ENCODE measurements at places on chromosomes 12 and 14. TPM values are rescaled to one million over a fixed set of nuclear protein-coding genes. Genes with fewer than 3 reads are reported as not detected.
A peak's percentile ranks its signal among the peaks of the same experiment; 100 is the strongest.

Gene PTPRR
- not detected for total RNA-seq

- peaks cover 19% of the 10 kb centered on the region for H3K4me1 ChIP-seq
- peak; percentile 84 for DNase-seq
- peak within 1 kb of the TSS; percentile 91 for H3K4me3 ChIP-seq
- H3K27ac ChIP-seq = peak within 1 kb of the TSS; percentile 92
- H3K36me3 ChIP-seq = peaks cover 15% of the 10 kb centered on the region
Measured at GRCh38 chr12:124993626-124994436, at the start of gene BRI3BP. BRI3BP (plus strand) TSS chr12:124993645; CDS start chr12:124993791, 146 bp downstream.

GRCh38 chr12:43238281-43238680 is 313.7 kb downstream of the ADAMTS20 start:
- H3K27ac ChIP-seq = no peak overlapping the region
- no peaks in the 10 kb centered on the region for H3K4me1 ChIP-seq
- DNase-seq = no peak
- no peak overlapping the region for H3K4me3 ChIP-seq
- H3K36me3 ChIP-seq = no peaks in the 10 kb centered on the region

Gene ERBB3
- total RNA-seq = 0.97 TPM

- peaks cover 5% of the 10 kb centered on the region for H3K4me1 ChIP-seq
- no peaks in the 10 kb centered on the region for H3K27me3 ChIP-seq
- no peak overlapping the region for H3K4me3 ChIP-seq
- DNase-seq = no peak
- H3K36me3 ChIP-seq = no peaks in the 10 kb centered on the region
Measured at GRCh38 chr14:99566009-99566389, 38.0 kb downstream of the CCDC85C start.

Gene CLECL1
- 7.0 TPM for total RNA-seq

DNA sequence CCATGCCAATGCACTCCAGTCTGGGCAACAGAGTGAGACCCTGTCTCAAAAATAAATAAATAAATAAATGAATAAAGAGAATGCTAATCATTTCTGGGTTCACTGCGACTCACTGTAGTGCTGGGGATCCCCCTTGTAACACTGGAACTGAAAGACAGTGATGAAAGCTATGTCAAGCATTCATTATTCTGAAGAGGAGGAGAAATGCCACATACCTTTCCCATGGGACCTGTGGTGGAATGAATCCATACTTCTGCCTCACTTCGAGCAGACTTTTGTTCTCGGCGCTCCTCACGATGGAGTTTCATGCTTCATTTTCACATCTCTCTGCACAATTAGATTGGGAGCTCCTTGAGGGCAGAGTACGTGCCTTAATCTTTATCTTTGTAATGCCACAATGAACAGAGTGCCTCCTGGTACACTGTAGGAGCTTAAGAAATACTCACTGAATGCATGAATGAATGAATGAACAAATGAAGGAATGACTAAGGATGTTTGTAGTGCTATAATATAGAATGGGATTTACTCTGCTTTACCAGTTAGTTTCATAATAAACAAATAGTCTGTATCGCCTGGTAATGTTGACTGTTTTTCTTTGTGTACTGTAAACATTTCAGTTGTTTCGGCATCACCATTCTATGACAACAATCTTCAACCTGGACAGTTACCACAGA is 45.8 kb downstream of the DRAM1 start:
- H3K27ac ChIP-seq = no peak overlapping the region
- no peak for DNase-seq

DNA sequence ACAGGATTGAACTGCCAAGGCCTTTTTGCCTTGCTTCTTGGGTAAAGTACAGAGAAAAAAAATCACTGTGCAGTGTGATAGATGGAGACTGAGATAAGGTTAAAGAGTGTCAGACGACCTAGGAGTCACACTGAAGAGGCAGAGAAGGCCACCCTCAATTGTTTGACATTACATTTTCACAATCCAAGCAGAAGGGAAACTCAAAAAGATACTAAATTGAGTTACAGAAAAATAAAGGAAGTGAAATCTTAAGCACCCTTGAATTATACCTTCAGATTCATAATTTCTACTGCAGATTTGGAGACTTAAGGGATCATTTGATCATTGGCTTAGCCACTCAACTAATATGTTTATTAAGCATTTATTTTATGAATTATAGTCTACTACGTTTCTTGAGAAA is 97.1 kb downstream of the MYF5 start:
- no peak overlapping the region for H3K4me3 ChIP-seq
- H3K27ac ChIP-seq = no peak overlapping the region
- H3K27me3 ChIP-seq = no peaks in the 10 kb centered on the region
- no peaks in the 10 kb centered on the region for H3K36me3 ChIP-seq
- no peak for DNase-seq
- no peaks in the 10 kb centered on the region for H3K4me1 ChIP-seq

DNA sequence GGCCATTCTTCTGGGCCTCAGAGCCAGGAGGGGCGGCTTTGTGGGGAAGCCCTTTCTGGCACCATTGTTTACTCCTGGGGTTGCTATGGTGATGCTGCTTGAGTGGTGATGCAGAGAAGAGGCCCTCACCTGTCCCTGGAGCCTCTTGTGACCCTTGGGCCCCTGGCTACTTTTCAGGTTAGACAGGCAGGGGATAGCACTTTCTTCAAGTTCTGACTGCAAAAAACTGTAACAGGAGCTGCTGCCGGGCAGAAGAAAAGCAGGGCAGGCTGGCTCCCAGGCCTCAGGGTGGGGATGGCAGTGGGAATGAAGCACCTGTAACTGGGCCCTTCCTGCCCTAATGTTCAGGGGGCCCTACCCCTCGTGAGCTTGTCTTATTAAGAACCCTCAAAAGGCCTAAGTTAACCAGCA is at the start of gene TEX52:
Gene TEX52 (minus strand): TSS at position 19 of the 411 bp plus-strand sequence. CDS start 13 bp downstream, at position 6.
- no peak within 1 kb of the TSS for H3K4me3 ChIP-seq
- H3K27me3 ChIP-seq = no peaks in the 10 kb centered on the region
- peak within 1 kb of the TSS; percentile 75 for H3K27ac ChIP-seq

Gene ALG10B
- total RNA-seq = 9.8 TPM

Gene SLC7A8
- 2.8 TPM for total RNA-seq

DNA sequence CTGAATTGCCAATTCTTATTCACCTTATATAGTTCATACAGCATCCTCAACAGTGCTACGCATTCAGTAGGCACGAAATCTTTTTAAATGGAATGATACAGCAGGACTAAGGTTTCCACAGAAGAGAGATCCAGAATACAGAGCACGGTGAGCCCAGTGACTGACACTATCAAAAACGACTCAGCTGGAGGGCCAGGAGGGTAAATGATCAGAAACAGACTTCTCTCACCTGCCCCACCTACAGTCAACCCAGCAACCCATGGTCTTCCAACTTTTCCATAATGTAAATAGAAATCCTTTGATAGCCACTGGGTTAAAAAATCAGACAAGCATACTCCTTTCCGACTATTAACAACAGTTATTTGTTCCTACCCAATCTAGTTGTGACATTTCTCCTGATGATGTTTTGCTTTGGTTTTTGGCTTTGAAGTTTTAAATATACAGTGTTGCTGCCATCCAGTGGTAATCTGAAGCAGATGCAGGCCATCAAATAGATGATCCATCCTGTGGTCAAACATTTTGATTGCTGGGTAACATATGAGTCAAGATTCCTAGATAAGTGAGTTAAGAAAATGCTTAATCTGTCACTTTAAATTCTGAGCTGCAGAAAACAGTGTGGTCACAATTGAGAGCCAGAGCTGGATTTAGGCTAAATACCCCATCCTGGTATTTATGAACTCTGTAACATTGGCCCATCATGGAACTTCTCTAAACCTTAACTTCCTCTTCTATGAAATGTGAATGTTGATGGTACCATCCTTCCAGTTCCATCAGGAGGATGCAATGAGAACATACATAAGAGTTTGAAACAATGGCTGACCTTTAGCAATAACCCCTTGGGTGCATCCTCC is 42.0 kb downstream of the GPHB5 start:
- no peak for DNase-seq
- H3K4me3 ChIP-seq = no peak overlapping the region

GRCh38 chr12:49440035-49440434 is 72.8 kb downstream of the SPATS2 start:
- DNase-seq = no peak
- H3K27ac ChIP-seq = no peak overlapping the region
- no peaks in the 10 kb centered on the region for H3K27me3 ChIP-seq
- no peaks in the 10 kb centered on the region for H3K36me3 ChIP-seq
- no peak overlapping the region for H3K4me3 ChIP-seq
- H3K4me1 ChIP-seq = peaks cover 3% of the 10 kb centered on the region

DNA sequence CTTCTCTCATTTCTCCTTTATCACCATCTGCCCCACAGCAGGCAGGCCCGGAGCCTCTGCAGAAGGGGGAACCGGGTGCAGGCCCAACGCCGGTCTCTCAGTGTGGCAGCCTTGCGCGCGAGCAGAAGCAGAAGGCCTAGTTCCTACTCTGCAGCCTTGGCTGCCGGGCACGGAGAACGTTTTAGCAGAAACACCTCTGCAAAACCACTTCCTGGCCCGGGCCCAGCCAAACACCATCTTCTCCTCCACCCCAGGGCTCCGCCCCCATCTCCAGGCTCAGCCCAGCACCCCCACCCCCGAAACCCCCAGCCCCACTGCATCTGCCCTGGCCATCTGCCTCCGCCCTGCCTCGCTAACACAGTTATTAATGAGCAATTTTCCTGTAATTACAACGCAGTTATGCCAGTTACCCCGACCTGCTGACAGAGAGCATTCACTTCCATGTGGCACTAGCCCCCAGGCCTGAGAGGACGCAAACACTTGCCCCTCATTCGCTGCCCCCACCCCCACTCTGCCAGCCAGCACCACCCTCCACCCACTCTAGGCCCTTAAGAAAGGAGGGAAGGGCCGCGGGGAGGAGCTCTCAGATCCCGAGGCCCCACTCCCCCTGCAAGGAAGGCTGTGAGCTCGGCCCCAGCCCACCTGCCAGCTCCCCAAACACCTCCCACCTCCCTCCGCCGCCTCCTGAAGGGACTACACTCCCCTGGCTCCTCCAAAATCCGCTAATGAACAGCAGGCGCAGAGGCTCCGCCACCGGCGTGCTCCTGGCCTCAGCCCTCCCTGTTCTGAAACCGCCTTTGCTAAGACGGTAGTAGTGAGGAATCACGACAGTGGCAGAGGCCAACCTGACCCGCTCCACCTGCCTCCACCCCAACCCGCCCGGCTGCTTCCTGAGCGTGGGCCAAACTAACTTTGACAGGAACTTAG is 44.7 kb upstream of the FBRSL1 start:
- H3K36me3 ChIP-seq = peaks cover 7% of the 10 kb centered on the region
- peak overlapping the region; percentile 99 for H3K27ac ChIP-seq
- peak; percentile 85 for DNase-seq
- peaks cover 52% of the 10 kb centered on the region for H3K4me1 ChIP-seq

DNA sequence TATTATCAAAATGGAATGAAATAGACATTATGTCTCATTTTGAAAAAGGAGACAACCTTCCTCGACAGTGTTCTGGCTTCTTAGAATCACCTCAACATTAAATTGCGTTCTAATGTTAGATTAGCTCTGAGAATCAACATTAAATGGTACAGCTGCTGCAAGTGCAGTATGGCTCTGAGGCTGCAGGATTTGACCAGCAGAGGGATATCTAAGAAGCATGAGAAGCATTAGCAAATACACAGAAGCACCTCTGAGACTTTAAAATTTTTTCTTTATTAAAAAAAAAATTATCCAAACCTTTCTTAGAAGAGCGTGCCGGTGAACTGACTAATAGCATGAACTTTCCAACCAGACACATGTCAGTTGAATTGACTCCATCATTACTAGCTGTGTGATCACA is 253.4 kb upstream of the LRIG3 start:
- no peaks in the 10 kb centered on the region for H3K4me1 ChIP-seq
- no peak overlapping the region for H3K27ac ChIP-seq

DNA sequence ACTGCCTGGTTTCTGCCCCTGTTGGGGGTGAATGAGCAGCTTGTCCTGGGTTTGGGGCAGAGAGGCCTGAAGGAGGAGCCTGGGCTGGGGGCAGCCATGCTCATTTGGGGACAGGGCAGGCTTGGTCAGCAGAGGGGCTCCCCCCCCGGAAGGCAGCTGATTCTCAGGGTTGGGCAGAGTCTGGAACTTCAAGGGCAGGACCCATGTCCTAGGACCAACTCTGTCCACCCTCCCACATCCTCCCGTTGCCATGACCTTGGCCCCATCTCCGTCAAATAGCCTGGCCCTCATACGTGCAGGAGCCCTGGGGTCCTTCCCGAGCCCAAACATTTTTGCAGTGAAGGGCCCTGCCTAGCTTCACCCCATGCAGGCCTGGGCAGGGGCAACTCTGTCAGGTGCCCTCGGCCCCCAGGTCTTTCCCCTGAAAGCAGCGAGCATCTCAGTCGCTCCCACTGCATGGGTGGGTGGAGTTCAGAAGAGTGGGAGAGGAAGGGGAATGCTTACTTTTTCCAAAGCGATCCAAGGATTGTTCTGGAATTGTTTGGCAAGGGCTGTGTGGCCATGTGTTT is 32.6 kb downstream of the TNFAIP2 start:
- no peak overlapping the region for H3K4me3 ChIP-seq
- H3K4me1 ChIP-seq = peaks cover 2% of the 10 kb centered on the region
- H3K27ac ChIP-seq = no peak overlapping the region
- no peaks in the 10 kb centered on the region for H3K36me3 ChIP-seq
- no peaks in the 10 kb centered on the region for H3K27me3 ChIP-seq

Gene KRT72
- not detected for total RNA-seq

Gene CLEC2A
- total RNA-seq = not detected

DNA sequence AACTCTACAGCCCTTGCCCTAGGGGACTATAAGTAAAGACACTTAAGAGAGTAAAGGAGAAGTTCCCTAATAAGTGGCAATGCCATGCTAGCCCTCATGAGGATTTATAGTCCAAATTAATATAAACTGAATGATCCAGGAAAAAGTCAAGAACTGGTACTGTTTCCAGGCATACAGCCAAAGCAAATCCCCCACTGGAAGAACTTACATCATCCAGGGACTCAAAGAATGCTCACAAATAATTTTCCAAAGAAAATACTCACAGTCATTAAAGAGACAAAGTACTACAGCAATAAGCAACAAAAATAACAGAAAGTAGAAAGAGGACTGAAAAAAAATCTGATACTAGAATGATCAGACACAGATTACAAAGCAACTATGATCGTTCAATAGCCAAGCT is 79.7 kb upstream of the RAP1B start:
- H3K36me3 ChIP-seq = peaks cover 2% of the 10 kb centered on the region
- DNase-seq = no peak
- H3K4me1 ChIP-seq = peaks cover 20% of the 10 kb centered on the region
- H3K27me3 ChIP-seq = no peaks in the 10 kb centered on the region
- no peak overlapping the region for H3K4me3 ChIP-seq

DNA sequence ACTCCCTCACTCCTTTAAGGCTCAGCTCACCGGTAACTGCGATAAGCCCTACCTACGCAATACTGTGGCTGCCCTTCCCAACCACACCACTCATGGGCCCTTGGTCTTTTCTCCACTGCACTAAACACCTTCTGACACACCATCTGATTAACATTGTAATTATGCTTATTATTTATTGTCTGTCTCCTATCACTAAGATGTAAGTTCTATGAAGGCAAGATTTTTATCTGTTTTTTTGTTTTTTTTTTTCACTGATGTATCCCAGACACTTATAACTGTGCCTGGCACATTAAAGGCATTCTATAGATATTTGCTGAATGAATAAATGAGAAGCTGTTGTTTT is 34.2 kb upstream of the PYGL start:
- no peaks in the 10 kb centered on the region for H3K36me3 ChIP-seq
- no peak for DNase-seq

- DNase-seq = no peak
- H3K27ac ChIP-seq = no peak overlapping the region
- H3K36me3 ChIP-seq = no peaks in the 10 kb centered on the region
- H3K4me3 ChIP-seq = no peak overlapping the region
- no peaks in the 10 kb centered on the region for H3K27me3 ChIP-seq
Measured at GRCh38 chr14:29627137-29627536, 300.5 kb downstream of the PRKD1 start.
